ENCODE measurements at places on chromosomes 1 and 21.

DNA sequence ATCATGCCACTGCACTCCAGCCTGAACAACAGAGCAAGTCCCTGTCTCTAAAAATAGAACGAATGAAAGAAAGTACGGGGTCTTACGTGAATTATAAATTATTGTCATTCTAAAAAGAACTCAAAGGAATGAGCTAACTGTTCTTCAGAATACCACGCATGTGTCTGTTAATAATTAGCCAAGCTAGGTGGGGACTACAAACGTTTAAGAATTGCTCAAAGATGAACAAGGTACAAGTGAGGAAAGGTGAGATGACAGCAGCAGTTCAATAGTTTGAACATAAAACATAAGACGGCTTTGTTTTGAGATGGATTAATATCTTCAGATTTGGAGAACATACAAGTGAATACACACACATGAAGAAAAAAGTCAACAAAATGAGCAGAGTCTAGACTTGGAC lies 79.6 kb downstream of the UBR4 start:
- DNase-seq = no peak

- DNase-seq = no peak
These were observed 18.1 kb downstream of the SLC37A1 start for GRCh38 chr21:42531771-42532170.

GRCh38 chr1:244439391-244440032 lies 12.2 kb downstream of the ADSS2 start:
- no peak for DNase-seq

DNA sequence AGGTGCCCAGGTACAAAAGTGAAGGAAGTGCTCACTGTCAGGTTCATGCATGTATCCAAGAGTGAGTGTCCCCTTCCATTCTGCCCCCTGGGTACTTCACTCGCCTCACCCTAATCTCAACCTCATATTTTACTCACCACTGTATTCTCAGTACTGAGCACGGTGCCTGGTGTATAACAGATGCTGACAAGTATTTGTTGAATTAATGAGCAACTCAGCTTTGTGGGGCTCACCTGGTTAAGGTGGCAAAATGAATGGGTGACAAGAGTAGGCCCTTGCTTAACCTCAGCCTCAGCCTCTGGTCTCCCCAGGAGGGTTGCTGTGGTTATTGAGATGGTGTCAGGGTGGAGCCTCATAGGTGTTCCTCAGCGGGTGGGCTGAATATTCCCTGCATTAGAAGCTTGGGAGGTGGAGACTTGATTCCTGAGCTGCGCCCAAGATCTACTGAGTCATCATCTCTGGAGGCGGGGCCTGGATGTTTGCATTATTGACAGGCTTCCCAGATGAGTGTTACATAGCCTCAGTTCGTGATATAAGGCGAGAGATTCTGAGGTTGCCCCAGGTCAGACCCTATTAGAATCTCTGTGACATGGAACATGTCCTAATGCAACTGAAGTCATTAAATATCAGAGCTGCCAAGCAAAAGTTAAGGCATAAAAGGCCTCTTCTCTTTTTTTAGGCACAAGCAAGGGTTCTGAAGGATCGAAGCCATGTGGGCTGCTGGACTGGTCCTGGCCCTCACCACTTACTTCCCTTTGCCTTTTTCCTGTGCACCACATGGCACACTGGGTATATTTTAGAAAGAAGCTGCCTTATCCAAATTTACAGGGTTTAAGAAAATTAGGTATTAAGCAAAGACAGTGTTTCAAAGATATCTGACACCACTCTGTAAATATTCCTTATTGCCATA lies 39.2 kb downstream of the SYT6 start:
- DNase-seq = no peak

DNA sequence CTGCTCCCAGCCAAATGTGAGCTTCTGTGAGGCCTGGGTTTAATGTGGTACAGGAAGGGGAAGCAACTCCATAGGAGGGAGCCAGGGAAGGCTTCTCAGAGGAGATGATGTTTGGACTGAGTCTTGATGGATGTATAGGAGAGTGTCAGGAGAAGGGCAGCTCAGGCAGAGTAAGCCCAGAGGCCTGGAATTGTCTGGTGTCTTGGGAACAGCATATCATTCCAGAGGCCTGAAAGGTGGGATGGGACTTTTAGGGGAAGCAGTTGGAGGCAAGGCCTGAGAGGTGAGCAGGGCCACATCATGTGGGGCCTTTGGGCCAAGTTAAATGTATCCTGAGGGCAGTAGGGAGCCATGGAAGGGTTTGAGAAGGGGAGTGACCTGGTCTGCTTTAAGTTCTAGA lies 148.6 kb upstream of the WNT4 start:
- DNase-seq = no peak

- DNase-seq = no peak
These were observed 994.6 kb upstream of the PRMT6 start for GRCh38 chr1:106061586-106062495.

- DNase-seq = no peak
These were observed 162.4 kb upstream of the PTBP2 start for GRCh38 chr1:96559181-96559580.

DNA sequence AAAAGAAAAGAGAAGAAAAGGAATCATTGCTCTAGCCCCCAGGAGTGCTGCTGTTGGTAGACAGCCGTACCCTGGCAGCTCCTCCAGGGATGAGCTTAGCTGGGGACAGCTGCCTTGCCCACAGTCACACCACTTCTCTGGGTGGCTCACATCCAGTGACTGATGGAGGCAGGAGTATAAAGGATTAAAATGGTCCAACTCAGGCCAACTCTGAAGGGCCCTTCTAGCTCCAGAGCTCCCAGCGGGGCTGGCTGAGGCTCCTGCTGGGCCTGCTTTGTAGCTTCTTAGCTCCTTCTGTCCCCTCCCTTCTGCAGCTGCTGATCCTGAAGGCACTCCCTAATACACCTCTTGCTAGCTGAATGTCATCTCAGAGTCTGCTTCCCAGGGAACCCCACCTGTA lies 4.4 kb downstream of the CITED4 start:
- DNase-seq = no peak

GRCh38 chr1:52906135-52906603 lies 15.4 kb downstream of the ECHDC2 start:
- no peak for DNase-seq

GRCh38 chr1:6512245-6512907 lies 20.9 kb upstream of the PLEKHG5 start:
- DNase-seq = no peak

DNA sequence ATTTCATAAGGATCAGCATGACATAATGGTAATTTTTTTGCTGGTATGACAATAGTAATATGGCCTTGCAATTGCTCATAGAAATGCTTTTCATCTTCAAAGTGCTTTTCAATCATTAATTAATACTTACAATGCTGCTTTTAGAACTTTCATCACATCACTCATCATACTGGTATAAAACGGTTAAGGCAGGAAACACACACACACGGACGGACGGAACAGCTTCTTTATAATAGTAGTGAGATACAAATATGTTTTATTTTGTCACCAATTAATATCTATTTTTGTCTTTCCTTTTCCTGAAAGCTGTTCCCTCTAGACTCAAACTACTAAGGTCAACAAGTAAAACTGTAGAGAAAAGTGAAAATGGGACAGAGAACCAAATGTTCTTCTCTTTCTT lies 353.9 kb upstream of the PKN2 start:
- no peak for DNase-seq

- DNase-seq = no peak
These were observed 66.3 kb downstream of the VWA5B1 start for GRCh38 chr1:20356850-20357459.

DNA sequence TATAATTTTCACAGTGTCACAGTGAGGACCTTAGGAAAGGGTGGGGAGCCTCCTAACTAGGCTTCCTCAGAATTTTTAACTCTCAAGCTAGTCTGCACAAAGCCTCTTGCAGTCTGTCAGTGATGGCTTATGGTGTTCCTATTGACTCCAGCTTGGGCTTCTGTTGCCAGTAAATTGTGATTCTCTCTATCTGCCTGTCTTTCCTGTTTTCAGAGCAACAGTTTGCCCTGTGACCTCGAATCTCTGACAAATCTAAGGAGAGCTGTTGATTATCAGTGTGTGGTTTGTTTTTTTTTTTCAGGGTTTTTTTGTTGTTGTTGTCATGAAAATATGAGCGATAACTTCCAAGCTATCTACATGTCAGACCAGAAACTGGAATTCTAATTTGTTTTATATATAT lies 423.2 kb upstream of the B3GALT2 start:
- DNase-seq = no peak

Measured in activated T-helper 1 cell treated with anti-CD3 and anti-CD28 coated beads, Interleukin-2, amount 50 U/mL, for 16 hours (primary cell).